ENCODE measurements at places on chromosomes 6 and 20. TPM values are rescaled to one million over a fixed set of nuclear protein-coding genes. Genes with fewer than 3 reads are reported as not detected.

Gene FOXQ1
- total RNA-seq, result not detected

DNA sequence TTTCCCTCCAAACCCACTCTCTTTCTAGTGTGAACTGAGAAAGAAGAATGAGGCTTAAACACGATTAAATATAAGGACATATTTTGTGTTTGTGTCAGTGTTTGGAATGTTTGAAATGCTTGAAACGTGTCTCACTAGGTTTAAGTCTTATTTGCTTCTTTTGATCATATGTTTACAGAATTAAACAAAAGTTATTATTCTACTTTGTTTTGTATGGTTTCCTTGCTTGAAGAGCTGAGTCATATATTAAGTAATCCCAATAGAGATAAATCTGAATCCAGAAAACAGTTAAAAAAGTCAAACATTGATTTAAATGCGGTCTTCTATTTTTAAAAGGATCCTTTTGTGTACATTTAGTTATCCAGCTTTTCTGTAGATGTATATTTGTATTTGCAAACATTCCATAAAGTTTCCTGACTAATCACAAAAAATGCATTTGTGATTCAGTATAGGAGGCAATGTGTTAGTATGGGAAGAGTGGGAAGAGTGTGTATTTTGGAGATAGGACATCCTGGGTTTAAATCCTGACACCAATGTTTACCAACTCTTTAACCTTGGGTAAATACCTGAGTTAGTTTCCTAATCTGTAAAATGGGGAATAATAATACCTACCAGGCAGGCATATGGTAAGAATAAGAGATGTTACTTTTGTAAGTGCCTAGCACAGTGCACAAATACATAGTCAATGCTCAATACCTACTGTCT lies 72.9 kb downstream of the TSBP1 start:
- no peak overlapping the region for H3K4me3 ChIP-seq
- H3K27me3 ChIP-seq, result peaks cover 2% of the 10 kb centered on the region
- no peak for DNase-seq
- no peaks in the 10 kb centered on the region for H3K4me1 ChIP-seq
- no peaks in the 10 kb centered on the region for H3K36me3 ChIP-seq
- no peak overlapping the region for H3K27ac ChIP-seq

Gene BMP2
- 0.66 TPM for total RNA-seq

DNA sequence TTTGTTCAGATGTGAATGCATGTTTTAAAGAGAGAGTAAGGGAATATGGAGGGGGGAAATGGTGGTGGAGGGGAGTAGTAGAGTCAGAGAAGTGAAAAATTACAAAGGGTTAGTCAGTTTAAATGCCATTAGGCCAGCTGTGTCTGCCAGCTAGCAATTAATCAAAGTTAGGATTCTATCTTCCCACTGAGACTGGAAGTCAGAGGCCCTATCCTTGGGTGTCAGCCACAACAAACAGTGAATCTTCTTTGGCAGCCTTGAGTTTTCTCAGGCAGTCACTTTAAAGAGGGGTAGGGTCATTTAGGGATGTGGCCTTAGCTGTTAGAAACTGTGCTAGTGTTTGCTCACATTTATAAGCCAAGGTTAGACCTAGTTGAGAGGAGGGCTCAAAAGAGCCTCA lies 120.5 kb upstream of the BTBD3 start:
- H3K4me3 ChIP-seq, result no peak overlapping the region
- H3K27ac ChIP-seq, result no peak overlapping the region
- H3K27me3 ChIP-seq, result no peaks in the 10 kb centered on the region
- H3K4me1 ChIP-seq, result no peaks in the 10 kb centered on the region
- no peaks in the 10 kb centered on the region for H3K36me3 ChIP-seq

Gene COL9A3
- total RNA-seq, result not detected

DNA sequence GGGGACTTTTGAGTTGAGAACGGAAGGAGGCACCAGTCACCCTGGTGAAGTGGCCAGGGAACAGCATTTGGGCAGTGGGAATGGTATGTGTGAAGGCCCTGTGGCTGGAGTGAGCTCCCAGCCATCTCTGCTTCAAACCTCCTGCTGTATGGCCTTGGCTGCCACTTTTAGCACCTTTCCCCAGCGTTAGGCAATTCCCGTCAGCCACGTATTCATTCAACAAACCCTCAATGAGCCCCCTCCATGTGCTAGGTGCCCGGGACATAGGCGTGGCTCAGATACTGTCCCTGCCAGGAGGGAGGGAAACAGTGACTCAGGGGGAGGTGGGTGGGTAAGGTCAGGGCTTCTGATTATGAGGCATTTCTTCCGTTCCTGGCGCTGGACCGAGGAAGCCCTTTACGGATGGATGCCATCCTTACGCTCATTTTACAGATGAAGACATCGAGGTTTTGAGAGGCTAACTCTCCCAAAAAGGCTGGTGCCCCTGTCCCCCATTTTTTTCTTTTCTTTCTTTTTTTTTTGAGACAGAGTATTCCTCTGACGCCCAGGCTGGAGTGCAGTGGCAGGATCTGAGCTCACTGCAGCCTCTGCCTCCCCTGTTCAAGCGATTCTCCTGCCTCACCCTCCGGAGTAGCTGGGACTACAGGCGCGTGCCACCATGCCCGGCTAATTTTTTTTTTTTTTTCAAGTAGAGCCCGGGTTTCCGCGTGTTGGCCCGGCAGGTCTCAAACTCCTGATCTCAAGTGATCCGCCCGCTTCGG lies 37.5 kb downstream of the SRC start:
- no peak overlapping the region for H3K27ac ChIP-seq
- H3K4me1 ChIP-seq, result peaks cover 15% of the 10 kb centered on the region
- no peaks in the 10 kb centered on the region for H3K27me3 ChIP-seq
- no peak overlapping the region for H3K4me3 ChIP-seq
- DNase-seq, result no peak

Gene PRKN
- total RNA-seq, result 1.9 TPM

Gene C20orf96
- 4.3 TPM for total RNA-seq

- H3K4me1 ChIP-seq, result no peaks in the 10 kb centered on the region
- no peak for DNase-seq
These were observed 49.3 kb downstream of the GPR63 start for GRCh38 chr6:96787846-96788580.

DNA sequence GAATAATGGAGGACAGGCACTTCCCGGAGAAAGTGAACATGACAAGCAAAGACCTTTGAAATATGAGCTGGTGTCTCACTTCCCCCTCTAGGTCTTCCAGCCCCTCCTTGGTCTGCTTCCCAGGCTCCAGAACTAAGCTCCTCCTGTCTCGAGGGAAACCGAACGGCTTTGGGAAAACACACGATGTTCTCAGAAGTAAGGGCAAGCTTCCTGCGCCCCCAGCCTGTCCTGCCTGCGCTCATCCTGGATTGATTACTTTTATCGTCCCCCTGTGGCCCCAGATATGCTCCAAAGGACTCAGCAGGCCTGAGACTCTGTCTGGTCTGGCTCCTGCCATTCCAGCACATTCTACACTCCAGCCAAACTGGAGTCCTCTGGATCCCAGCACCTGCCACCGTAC lies 83.4 kb downstream of the ZNF217 start:
- no peak for DNase-seq
- no peak overlapping the region for H3K4me3 ChIP-seq
- H3K36me3 ChIP-seq, result no peaks in the 10 kb centered on the region
- no peaks in the 10 kb centered on the region for H3K4me1 ChIP-seq

Gene PROKR2
- total RNA-seq, result not detected

Gene MMP24
- 0.16 TPM for total RNA-seq

GRCh38 chr20:23361119-23361475 lies 885 bp upstream of the GZF1 start:
- H3K4me1 ChIP-seq, result peaks cover 45% of the 10 kb centered on the region
- peak overlapping the region; percentile 89 for H3K4me3 ChIP-seq
- DNase-seq, result no peak
- H3K27ac ChIP-seq, result peak overlapping the region; percentile 99
- H3K27me3 ChIP-seq, result no peaks in the 10 kb centered on the region

GRCh38 chr20:8431538-8432434 lies 299.7 kb downstream of the PLCB1 start:
- H3K4me3 ChIP-seq, result no peak overlapping the region
- no peak overlapping the region for H3K27ac ChIP-seq
- no peak for DNase-seq
- peaks cover 13% of the 10 kb centered on the region for H3K4me1 ChIP-seq

GRCh38 chr6:139126255-139126654 lies 8.6 kb upstream of the HECA start:
- no peaks in the 10 kb centered on the region for H3K27me3 ChIP-seq
- peak overlapping the region; percentile 42 for H3K27ac ChIP-seq
- no peak overlapping the region for H3K4me3 ChIP-seq

- H3K4me3 ChIP-seq, result no peak overlapping the region
- no peaks in the 10 kb centered on the region for H3K4me1 ChIP-seq
- H3K27me3 ChIP-seq, result no peaks in the 10 kb centered on the region
- H3K36me3 ChIP-seq, result no peaks in the 10 kb centered on the region
- DNase-seq, result no peak
These were observed 243.3 kb downstream of the SOX4 start for GRCh38 chr6:21836772-21837425.

DNA sequence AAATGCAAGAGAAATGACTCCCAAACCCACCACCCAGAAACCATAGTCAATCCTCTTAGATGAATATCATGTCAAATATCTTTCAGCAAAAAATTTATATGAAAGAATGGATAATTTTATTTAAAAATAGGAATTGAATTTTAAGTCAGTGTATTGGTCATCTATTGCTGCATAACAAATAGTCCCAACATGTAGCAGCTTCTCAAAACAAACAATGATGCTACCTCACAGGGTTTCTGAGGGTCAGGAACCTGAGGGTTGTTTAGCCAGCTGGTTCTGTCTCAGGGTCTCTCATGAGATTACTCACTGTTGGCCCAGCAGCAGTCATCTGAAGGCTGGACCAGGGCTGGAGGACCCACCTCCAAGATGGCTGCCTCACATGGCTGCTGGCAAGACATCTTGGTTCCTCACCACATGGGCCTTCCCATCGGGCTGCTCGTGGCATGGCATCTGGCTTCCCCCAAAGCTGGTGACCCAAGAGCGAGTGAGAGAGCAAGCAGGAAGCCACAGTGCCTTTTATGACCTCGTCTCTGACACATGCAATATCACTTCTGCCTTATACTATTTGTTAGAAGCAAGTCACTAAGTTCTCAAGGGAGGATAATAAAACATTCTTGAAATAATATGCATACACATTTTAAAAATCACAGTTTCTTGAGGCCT lies 36.3 kb downstream of the BANF2 start:
- no peak overlapping the region for H3K4me3 ChIP-seq
- H3K27me3 ChIP-seq, result no peaks in the 10 kb centered on the region
- H3K36me3 ChIP-seq, result no peaks in the 10 kb centered on the region
- no peak for DNase-seq
- H3K27ac ChIP-seq, result no peak overlapping the region

Gene BPIFB4
- not detected for total RNA-seq

Gene PCSK2
- total RNA-seq, result not detected

DNA sequence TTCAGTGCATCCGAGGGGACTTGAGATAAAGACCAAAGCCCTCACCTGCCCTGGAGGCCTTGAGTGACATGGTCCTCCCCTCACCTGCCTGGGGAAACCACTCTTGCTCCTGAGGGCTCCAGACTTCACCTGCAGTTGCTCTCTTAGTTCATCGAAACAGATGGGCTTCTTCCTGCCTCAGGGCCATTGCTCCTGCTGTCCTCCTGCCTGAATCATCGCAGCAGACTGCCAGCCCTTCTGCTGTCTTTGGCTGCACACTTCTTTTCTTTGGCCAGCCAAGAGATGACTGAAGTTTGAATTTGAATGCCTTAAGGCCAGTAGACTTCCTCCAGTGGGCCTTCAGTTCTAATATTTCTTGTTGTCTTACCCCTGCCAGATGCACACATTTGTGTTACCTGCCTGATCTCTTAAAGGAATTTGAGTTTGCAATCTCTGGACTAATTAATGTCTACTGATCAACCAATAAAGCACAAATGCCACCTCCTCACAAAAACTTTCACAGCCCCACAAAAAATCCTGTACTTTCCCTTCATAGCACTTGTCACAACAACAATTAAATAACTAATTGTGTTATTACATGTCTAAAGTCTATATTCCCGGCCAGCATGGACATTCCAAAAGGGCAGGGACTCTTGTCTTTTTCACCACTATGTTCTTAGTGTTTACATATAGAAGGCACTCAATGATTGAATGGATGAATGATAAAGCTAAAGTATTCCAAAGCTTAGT lies 56.7 kb upstream of the SGK1 start:
- no peaks in the 10 kb centered on the region for H3K4me1 ChIP-seq
- no peak overlapping the region for H3K27ac ChIP-seq
- DNase-seq, result no peak
- no peaks in the 10 kb centered on the region for H3K27me3 ChIP-seq
- no peaks in the 10 kb centered on the region for H3K36me3 ChIP-seq

Gene HLA-DRB1
- 123 TPM for total RNA-seq

- H3K27ac ChIP-seq, result peak overlapping the region; percentile 34
- no peak for DNase-seq
- H3K4me1 ChIP-seq, result peaks cover 27% of the 10 kb centered on the region
- no peak overlapping the region for H3K4me3 ChIP-seq
- no peaks in the 10 kb centered on the region for H3K36me3 ChIP-seq
These were observed 67.5 kb upstream of the CEP85L start for GRCh38 chr6:118718903-118719302.

DNA sequence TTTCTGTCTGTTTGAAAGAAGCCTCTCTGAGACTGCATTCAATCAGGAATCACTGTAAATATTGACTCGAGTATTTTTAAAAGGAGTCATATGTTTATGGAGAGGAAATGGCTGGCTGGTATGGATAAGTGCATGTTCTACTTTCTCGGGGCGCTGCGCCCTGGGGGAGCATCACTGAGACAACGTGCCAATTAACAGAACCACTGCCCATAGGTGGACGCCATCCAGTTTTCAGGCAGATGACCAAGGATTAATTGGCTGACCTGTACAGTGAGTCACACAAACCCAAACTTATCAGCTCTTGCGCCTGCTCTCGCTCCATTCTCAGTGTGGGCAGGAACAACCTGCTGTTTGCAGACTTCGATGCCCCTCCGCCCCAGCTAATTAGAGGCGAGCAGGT lies 571.2 kb downstream of the QKI start:
- H3K36me3 ChIP-seq, result no peaks in the 10 kb centered on the region
- no peak for DNase-seq
- H3K4me1 ChIP-seq, result peaks cover 12% of the 10 kb centered on the region
- no peak overlapping the region for H3K27ac ChIP-seq

GRCh38 chr6:6931071-6932025 lies 176.4 kb upstream of the RREB1 start:
- no peak for DNase-seq
- no peaks in the 10 kb centered on the region for H3K27me3 ChIP-seq
- H3K4me3 ChIP-seq, result no peak overlapping the region
- H3K4me1 ChIP-seq, result no peaks in the 10 kb centered on the region
- no peaks in the 10 kb centered on the region for H3K36me3 ChIP-seq

Gene HLA-DPA1
- total RNA-seq, result 73.5 TPM

Data from natural killer cell (primary cell).